CD4-positive, alpha-beta T cell treated with Interleukin-15 for 1 hour (primary cell): ENCODE measurements at places on chromosomes 5 and 9.
A peak's percentile ranks its signal among the peaks of the same experiment; 100 is the strongest.

GRCh38 chr5:69242215-69242927, 7.7 kb downstream of the CDK7 start:
- no peak for DNase-seq

- no peak for DNase-seq
Measured at GRCh38 chr5:171291371-171291770, 17.7 kb upstream of the TLX3 start.

DNA sequence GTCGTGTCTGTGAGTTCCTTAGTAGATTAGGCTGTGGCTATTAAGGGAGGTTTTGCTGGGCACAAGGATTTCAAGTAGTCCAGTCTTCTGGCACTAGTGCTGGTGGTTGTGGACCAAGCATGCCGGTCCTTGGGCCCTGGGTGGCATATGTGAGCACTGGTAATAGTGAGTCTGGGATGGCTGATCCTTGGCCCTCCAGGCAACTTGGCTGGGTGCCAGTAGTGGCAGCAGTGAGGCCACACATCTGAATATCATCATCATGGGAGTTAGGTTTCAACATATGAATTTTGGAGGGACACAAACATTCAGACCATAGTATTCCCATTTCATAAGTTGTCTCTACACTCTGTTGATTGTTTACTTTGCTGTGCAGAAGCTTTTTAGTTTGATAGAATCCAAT, 25.3 kb upstream of the APBA1 start:
- DNase-seq = no peak

DNA sequence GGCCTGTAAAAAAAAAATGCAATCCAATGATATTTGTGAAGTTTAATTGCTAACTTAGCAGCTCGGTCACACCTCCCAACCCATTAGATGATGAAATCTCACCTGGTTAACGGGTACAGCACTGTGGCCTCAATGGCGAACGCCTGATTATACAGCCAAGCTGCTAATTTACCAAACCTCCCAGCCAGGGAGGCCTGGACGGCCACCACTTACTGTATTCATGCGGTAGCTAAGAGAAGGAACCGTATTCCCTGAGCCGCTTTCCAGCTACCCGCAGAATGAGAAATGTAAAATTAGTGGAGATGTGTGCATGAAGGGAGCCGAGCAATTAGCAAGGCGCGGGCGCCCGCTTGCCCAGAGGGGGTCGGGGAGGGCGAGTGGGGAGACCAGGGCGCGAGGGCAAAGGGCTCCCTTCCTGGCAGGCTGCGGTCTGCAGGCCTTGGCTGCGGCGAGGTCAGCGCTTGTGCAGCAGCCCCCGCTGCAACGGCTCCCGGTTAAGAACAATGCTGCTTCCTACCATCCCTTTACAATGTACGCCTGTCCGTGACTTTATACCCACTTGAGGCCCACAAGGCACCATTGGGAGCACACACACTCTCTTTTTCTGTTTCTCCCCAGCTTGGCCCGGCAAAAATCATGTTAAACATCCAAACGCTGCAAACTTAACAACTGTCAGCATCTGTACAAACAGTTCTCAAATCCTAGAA, 70.4 kb upstream of the TBCA start:
- DNase-seq = no peak

DNA sequence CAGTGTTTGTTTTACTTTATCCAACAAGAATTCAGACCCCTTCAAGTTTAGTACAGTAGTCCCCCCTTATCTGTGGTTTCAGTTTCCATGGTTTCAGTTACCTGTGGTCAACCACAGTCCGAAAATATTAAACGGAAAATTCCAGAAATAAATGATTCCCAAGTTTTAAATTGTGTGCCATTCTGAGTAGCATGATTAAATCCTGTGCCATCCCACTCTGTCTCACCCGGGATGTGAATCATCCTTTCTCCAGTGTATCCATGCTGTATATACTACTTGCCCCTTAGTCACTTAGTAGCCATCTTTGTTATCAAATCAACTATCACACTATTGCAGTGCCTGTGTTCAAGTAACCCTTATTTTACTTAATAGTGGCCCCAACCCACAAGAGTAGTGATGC, 153.8 kb upstream of the RASA1 start:
- no peak for DNase-seq

- DNase-seq = no peak
Measured at GRCh38 chr5:130116972-130117371, 212.7 kb downstream of the CHSY3 start.

- DNase-seq = no peak
Measured at GRCh38 chr5:51838459-51838858, 455.2 kb downstream of the ISL1 start.

GRCh38 chr5:176533390-176533789, 3.8 kb downstream of the RNF44 start:
- DNase-seq = peak; percentile 42

- no peak for DNase-seq
Measured at GRCh38 chr5:135391869-135392255, 7.2 kb downstream of the MACROH2A1 start.

DNA sequence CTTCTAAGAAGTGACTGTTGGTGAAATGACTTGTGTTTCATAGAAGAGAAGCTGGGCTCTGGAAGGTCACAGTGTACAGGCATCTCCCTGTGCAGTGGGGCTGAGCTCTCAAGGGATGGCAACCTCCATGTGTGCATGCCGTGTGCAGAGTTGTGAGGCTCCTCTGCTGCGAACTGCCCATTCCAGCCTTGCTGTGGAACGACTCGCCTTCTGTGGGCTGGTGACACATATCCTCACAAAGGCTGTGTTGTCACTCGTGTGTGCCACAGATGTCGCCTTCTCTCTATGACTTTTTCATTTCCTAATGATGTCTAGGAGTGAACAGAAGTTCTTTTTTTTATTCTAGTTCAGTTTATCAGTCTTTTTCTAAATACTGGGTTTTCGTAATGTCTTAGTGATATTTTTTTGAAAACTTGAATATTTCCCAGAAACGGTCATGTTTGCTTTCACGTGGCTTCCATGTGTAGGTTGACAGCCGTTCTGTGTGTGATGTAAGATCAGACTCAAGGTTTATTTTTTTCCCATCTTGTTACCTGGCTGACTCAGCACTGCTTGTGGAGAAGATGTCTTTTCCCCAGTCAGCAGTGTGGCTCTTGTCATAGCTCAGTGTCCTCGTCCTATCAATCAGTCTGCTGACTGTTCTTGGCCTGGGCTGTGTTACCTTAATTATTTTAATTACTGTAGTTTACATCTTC, 57.3 kb upstream of the CACNA1B start:
- DNase-seq = no peak

- DNase-seq = no peak
Measured at GRCh38 chr9:18256568-18256967, 217.4 kb upstream of the ADAMTSL1 start.

- peak; percentile 37 for DNase-seq
Measured at GRCh38 chr5:119274767-119275130, 81.1 kb upstream of the TNFAIP8 start.

- no peak for DNase-seq
Measured at GRCh38 chr5:74034733-74035132, 408.7 kb downstream of the ARHGEF28 start.

DNA sequence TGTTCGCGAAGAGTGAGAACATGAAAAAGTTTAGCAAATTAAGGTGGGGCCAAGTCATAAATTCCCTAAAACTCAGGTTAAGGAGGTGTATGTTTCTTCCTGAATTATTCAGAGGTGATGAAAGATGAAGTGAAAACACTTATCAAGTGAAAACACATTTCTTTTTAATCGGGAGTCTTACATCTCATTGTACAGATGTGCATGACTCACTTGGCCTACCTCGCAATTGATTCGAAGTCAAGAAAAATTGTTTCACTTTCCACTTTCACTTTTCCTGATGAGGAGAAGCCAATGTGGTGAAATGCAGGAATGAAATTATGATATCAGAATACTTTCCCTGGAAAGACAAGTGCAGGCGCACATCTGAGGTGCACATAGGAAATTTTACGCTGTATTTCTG, 78.7 kb downstream of the SLC25A46 start:
- no peak for DNase-seq

- no peak for DNase-seq
Measured at GRCh38 chr5:168012006-168012405, 279.4 kb upstream of the WWC1 start.

DNA sequence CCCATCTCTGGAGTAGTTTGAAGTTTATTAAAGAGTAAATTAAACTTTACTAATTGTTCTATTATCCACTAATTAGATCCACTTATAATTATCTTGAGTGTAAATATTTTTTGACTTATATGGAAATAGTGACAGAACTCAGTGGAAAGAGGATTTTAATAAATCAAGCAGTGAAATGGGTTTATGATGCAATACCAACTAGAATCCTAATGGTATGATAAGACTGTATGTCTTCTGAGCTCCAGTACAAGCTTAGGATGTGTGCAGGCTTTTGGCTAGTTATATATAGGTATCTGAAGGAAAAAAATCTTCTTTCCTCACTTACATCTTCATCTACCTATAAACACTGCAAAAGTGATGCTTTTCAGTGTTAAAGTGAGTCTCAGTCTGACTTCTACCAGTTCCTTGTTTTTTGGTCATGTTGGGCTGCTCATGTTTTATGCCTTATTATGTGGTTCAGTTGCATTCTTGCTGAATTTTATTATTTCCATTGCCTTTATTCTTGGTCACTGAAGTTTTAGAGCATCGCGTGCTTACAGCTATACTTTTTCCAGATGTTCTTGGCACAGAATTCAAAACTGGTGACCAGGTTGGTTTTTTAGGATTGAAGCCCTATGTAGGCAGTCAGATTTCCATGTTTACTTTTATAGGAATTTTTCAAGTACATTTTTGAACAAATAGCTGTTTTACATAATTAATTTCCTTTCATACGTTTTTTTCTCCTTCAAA, 30.5 kb downstream of the XRCC4 start:
- no peak for DNase-seq

GRCh38 chr5:96326902-96327301, 106.1 kb downstream of the PCSK1 start:
- DNase-seq = no peak

GRCh38 chr5:176436656-176437055, 11.5 kb upstream of the FAF2 start:
- no peak for DNase-seq

DNA sequence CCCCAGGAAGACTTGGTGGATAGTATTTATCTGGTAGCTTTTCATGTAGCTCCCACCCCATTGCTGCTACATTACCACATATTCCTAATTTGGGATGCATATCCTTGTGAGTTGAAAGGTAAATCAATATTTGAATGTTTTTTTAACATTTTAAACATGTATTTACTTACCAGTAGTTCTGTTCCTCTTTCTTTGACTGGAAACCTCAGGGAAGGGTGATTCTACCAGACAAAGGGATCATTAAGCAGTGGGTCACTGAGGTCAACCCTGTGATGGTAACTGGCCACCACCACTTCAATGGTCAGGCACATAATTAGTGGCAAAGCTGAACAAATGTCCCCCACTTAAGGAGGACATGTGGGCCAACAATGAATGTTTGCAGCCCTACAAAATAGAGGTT, 27.2 kb upstream of the KLF9 start:
- no peak for DNase-seq

GRCh38 chr5:106964132-106964531, 706.6 kb downstream of the EFNA5 start:
- no peak for DNase-seq

- DNase-seq = no peak
Measured at GRCh38 chr9:36867241-36867640, 166.8 kb downstream of the PAX5 start.

DNA sequence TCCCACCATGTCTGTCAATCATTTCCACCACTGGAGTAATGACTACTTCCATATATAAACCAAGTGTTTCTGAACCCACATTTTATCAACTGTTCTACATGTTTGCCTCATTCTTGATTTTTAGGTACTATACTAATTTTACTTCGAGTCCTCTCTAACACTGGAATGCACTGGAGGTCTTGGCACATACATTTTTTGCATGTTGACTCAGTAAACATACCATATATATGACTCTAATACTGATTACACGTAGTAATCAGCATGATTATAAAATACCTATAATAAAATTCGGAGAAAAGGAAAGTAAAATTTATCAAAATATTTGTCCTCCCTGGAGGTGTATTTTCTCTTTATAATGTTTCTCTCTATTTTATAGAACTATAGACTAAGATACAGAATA, 621.7 kb upstream of the NUDT12 start:
- DNase-seq = no peak

GRCh38 chr9:85062385-85063022, 393.0 kb downstream of the NTRK2 start:
- DNase-seq = no peak

- DNase-seq = no peak
Measured at GRCh38 chr9:134500931-134501760, 140.5 kb upstream of the COL5A1 start.

- no peak for DNase-seq
Measured at GRCh38 chr9:137411260-137411644, 11.7 kb downstream of the EXD3 start.

DNA sequence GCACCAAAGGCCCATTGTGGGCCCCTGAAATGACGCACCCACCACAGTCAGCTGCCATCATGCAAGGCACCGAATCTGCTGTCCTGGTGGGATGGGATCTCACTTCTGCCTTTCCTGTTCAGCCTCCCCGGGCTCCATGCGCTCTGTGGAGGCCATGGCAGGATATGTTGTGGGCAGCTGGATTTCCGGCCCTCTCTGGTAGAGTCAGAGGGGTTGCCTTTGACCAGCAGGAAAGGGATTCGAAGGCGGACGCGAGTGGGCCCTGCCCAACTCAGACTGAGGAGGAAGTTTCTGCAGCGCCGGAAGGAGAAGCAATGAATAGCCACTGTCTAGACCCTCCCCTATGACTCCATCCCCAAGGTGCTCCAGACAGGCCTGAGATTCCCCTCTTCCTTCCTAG, 35.5 kb downstream of the GADD45G start:
- DNase-seq = peak; percentile 39

DNA sequence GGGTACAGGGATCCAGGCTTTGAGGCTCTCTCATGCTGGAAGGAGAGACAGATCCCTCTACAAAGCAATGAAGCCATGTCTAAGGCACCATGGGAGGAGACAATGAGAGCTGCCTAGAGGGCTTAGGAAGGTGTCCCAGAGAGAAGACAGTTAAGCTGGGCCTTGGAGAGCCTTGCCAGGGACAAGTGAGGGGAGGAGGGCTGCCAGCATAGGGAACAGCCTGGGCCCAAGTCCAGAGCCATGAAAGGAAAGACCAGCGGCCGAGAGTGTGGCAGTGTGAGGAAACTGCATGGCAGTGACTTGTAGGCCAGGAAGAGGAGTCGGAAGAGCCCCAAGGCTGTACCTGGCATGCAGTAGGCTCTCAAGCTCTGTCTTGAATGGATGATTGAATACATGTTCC, 88.5 kb downstream of the PSD2 start:
- no peak for DNase-seq

DNA sequence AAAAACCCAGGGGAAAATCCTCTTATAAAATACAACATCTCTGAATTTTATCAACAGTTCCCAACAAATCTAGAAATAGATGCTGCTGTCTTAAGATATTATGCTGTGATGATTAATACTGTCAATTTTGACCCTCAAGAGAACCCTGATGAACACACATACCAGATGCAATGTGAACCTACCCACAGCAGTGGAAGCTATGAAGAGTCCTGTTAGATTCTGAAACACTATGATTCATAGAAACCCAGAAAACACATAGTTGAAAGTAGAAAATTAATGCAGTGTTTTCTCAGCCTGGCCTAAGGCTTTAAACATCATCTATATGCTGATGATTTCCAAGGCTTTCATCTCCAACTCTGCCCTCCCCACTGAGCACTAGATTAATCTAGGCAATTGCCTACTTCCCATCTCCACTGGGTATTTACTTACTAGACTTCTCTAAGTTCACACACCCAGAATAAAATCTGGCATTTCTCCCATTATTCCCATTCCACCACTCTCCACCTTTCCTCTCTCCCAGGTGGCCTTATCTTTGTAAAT, 296.2 kb downstream of the CTNND2 start:
- DNase-seq = no peak
